ENCODE measurements at places on chromosomes 1 and 21.

DNA sequence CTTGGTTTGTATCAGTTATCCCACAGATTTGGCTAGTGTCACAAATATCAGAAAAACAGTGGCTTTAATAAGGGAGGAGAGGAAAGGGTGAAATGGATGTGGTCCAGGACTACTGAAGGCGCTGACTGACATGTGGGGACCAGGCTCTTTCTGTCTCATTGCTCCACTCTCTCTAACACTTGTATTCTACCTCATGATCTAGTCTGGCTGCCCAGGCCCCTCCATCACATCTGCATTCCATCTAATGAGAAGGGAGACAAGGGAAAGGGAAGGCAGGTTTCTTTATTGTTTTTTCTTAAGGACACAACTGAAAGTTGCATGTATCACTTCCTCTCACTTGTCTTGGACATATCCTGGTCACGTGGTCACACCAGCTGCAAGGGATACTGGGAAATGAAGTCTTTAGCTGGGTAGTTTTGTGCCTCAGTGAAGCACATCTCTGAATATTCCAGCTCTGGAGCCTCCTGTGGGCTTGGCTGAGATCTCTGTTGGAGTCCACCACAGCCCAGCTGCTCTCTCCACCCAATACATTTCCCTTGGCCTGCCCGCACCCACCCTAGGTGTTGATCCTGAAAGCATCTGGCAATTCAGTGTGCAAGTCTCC is 42.0 kb upstream of the PADI2 start:
- DNase-seq, result peak; percentile 15

GRCh38 chr1:39272798-39273469 is 68.4 kb downstream of the MACF1 start:
- no peak for DNase-seq

- no peak for DNase-seq
These were observed 11.2 kb downstream of the CLEC20A start for GRCh38 chr1:178485541-178485981.

GRCh38 chr21:29256126-29256910 is 42.4 kb upstream of the BACH1 start:
- DNase-seq, result no peak

DNA sequence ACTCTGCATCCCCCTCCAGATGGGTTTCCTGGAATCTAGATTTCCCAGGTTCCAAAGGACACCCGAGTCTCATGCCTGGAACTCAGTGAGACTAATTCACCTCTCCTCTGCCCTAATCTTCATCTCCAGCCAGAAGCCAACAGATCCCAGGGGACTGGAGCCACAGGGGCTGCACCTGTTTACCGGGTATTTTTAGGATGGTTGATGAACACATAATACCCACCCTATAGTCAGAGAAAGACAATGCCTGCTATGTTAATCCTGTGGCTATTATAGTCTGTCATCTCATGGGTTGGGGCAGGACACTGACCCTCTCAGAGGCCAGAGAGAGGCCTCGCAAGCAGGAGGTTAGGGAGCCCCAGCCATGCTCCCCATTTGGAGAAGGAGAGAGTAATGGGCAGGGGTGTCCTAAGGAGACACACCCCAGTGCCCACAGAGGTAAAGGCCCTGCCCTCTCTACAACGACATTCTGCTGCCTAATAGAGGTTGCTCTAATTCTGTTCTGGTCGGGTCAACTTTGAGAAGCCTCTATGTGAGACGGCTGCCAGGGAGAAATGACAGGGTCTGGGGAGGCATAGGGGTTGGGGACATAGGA is 1.0 kb upstream of the TNNI1 start:
- no peak for DNase-seq

GRCh38 chr1:14997646-14998276 is 155.8 kb upstream of the TMEM51 start:
- DNase-seq, result no peak

GRCh38 chr1:23249787-23250454 is 32.6 kb upstream of the HTR1D start:
- DNase-seq, result no peak

GRCh38 chr1:192518700-192519099 is 56.9 kb upstream of the RGS1 start:
- DNase-seq, result no peak

GRCh38 chr1:221100611-221101010 is 221.4 kb downstream of the HLX start:
- no peak for DNase-seq

DNA sequence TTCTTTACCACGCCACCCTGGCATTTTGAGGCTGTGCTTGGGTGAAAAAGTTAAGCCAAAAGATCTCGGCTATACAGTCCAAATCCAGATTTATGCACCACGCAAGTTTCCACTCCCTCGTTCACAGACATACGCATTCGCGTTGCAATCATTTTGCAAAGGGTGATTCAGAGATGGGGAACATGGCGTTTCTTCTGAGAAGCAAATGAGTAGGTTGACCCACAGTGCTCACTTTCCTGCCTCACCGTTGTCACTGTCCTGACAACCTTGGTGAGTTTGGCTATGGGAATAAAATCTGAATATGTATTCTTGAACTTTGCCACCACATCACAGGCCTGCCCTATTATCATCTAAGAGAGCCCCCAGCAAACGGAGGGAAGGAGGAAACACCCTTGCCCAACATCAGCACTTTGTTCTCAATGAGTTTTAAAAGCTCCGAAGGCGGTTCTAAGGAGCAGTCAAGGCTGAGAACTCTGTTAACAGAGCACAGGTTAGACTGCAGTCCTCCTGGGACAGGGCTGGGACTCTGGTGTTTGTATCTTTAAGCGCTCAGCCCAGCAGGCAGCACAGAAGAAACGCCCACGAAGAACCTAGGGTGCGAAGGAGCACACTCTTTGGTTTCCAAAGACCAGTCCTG is 86.4 kb downstream of the RUNX1 start:
- DNase-seq, result no peak

GRCh38 chr1:224800486-224801119 is 128.9 kb upstream of the DNAH14 start:
- DNase-seq, result no peak

- DNase-seq, result no peak
These were observed 738 bp downstream of the CELF3 start for GRCh38 chr1:151715726-151716404.

DNA sequence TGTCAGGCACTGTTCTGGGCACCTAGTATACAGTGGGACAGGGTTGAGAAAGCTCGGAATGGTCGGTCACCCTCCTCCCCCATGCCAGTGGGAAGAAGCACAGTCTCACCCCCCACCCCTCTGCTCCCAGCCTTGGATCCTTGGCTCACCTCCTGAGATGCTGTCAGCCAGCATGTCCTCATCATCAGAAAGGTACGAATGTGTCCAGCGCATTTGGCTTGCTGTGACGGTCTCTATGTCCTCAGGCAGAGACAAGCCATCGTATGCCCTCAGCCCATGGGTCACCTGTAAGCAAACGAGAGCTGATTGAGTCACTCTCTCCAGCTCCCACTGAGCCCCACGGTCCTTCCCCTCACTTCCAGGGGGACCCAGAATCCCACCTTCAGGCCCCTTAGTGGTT is 41.1 kb downstream of the HSPG2 start:
- DNase-seq, result no peak

GRCh38 chr1:205751036-205751651 is 1.2 kb upstream of the NUCKS1 start:
- DNase-seq, result no peak

- DNase-seq, result no peak
These were observed 51.3 kb downstream of the TEX35 start for GRCh38 chr1:178564086-178564782.

DNA sequence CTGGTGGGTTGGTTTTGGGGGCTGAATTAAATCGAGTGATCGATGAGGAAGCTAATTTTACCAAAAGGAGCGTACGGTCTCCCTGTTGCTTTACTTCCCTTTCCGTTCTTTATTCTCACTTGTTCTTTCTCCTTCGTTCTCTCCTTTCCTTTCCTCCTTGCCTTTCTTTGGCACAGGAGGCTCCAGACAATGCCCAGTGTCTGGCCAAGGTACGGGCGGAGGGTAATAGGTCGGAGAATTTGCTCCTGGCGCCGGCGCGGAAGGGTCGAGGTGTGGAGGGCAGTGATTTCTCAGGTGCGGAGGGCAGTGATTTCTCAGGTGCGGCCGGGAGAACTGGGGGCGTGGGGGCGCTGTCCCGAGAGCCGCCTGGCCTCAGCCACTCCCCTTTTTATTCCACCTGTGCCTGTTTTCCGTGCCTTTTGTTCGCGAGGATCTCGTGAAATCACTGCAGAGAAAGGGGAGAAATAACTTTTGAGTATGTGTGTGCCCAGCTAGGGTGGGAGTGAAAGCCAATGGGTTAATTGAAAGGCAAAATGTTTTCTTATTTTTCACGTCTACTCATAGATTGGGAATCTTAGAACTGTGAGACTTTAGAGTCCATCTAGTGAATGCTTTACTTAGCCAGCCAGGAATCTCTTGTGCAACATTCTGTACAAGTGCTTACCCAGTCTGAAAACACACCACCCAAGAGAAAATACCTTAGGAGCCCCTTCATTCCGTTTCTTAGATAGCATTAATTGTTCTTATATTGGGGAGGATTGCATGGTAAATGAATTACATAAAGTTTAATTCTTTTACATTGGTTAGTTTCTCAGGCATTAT is 1.3 kb downstream of the FNBP1L start:
- no peak for DNase-seq

- DNase-seq, result no peak
These were observed 52.3 kb upstream of the LBR start for GRCh38 chr1:225479996-225480720.

GRCh38 chr1:246617768-246618167 is 51.5 kb downstream of the CNST start:
- DNase-seq, result no peak

DNA sequence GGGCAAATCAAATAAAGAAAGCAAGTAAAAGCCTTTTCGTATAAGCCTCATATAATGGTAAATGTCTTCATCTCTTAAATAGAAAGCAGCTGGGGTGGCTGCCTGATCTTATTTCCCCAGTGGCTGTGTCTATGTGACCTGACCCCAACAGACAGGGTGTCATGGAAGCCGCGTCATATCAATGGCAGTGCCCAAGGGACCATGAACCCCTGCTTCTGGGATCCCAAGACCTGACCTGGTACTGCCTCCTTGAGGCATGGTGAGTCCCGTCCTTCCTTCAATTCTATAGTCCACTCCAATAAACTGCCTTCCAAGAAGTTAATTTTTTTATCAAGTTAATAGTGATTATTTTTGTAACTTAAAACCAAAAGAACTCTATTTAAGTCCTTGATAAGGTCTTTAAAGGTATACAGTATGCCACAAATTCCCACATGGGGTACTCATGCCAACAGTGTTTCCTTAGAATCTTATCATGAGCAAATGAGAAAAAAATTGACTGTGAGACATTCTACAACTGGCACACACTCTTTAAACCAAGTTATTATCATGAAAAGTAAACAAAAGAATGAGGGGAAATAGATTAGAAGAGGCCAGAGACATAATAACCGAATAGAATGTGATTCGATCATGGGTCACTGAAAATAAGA is 104.6 kb downstream of the ADSS2 start:
- no peak for DNase-seq

DNA sequence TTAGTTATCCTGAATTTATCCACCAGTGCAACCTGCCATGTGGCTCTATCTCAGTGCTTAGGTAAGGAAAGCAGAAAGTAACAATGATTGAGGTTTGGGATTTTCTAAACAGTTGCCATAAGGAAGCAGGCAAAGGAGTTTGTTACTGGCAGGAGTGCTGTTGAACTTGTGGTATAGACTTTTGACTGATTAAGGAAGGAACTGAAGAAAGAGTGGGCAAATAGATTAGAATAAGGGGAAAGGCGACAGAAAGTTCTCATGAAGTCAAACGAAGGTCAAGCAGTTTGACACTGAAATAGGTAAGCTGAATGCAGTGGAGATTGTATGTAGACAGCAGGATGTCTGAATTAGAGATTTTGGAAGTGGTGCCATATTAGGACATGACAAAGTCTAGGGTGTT is 24.2 kb upstream of the CR2 start:
- no peak for DNase-seq

DNA sequence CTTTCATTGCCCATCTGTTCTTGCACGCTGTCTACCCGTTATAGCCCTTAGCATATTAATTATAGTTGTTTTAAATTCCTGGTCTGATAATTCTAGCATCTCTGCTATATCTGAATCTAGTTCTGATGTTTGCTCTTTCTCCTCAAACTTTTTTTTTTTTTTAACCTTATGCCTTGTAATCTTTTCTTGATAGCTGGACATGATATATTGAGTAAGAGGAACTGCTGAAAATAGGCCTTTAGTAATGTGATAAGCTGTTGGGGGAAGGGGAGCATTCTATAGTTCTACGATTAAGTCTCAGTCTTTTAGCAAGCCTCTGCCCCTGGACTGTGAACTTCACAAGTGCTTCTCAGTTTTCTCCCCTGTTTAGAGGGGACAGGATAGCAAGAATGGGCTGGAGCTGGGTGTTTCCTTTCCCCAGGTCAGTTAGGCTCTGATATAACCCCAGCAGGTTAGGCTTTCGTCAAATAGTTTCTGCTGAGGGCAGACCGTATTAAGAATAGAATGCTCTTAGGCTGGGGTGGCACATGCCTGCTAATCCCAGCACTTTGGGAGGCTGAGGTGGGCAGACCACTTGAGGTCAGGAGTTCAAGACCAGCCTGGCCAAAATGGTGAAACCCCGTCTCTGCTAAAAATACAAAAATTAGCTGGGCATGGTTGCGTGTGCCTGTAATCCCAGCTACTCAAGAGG is 62.2 kb downstream of the ZFYVE9 start:
- DNase-seq, result no peak

GRCh38 chr1:18539171-18539570 is 58.4 kb downstream of the KLHDC7A start:
- DNase-seq, result no peak

GRCh38 chr1:196438329-196438728 is 169.9 kb downstream of the KCNT2 start:
- DNase-seq, result no peak

- peak; percentile 99 for DNase-seq
These were observed 80.9 kb downstream of the COLGALT2 start for GRCh38 chr1:183956559-183957188.

- no peak for DNase-seq
These were observed 7.3 kb downstream of the NDUFV3 start for GRCh38 chr21:42900446-42900845.

- no peak for DNase-seq
These were observed 610.8 kb downstream of the SMYD3 start for GRCh38 chr1:245896258-245896657.

GRCh38 chr1:17059391-17060305 is 5.8 kb upstream of the SDHB start:
- DNase-seq, result peak; percentile 58

GRCh38 chr1:38029081-38029681 is 16.6 kb downstream of the UTP11 start:
- DNase-seq, result peak; percentile 21

GRCh38 chr1:96365076-96365475 is 356.5 kb upstream of the PTBP2 start:
- DNase-seq, result no peak

GRCh38 chr1:46017876-46018503 is 114.4 kb downstream of the PIK3R3 start:
- DNase-seq, result no peak

- no peak for DNase-seq
These were observed 48.5 kb downstream of the PIGK start for GRCh38 chr1:77170687-77171086.

Measured in MM.1S (cell line).